ENCODE measurements at places on chromosomes 11 and 22. TPM values are rescaled to one million over a fixed set of nuclear protein-coding genes. Genes with fewer than 3 reads are reported as not detected.

GRCh38 chr11:113082341-113082955 is 121.2 kb downstream of the NCAM1 start:
- H3K27ac ChIP-seq, result no peak overlapping the region
- H3K36me3 ChIP-seq, result no peaks in the 10 kb centered on the region
- DNase-seq, result no peak

- H3K36me3 ChIP-seq, result no peaks in the 10 kb centered on the region
- H3K4me3 ChIP-seq, result no peak overlapping the region
- H3K4me1 ChIP-seq, result no peaks in the 10 kb centered on the region
- H3K27me3 ChIP-seq, result peaks cover 4% of the 10 kb centered on the region
Measured at GRCh38 chr11:70637186-70637800, 239.0 kb downstream of the CTTN start.

- no peaks in the 10 kb centered on the region for H3K36me3 ChIP-seq
- no peak overlapping the region for H3K27ac ChIP-seq
- peaks cover 25% of the 10 kb centered on the region for H3K27me3 ChIP-seq
- DNase-seq, result peak; percentile 48
Measured at GRCh38 chr22:22877523-22878210, 9.9 kb upstream of the IGLL5 start.

DNA sequence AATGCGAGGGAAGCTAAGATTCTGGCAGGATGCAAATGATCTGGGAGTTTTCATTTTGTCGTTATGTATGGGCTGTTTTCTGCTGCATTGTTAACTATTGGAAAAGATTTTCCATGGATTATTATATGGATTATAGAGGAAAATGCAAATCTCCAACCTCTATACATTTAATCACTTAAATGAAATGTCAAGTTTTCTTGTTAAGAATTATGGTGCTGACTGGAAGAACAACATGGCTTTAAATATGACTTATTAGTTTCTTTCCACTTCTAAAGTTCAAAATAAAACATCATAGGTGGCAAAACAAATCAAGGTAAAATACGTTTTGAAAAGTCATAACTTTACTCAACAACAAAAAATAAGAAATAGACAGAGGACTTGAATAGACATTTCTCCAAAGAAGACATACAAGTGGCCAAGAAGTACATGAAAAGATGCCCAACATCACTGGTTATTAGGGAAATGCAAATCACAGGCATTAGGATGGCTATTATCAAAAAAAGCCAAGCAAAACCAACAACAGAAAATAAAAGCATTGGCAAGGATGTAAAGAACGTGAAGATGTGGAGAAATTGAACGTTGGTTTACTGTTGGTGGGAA is 56.2 kb upstream of the CLDN5 start:
- H3K4me1 ChIP-seq, result peaks cover 28% of the 10 kb centered on the region
- H3K27me3 ChIP-seq, result peaks cover 9% of the 10 kb centered on the region
- no peak for DNase-seq
- no peaks in the 10 kb centered on the region for H3K36me3 ChIP-seq

DNA sequence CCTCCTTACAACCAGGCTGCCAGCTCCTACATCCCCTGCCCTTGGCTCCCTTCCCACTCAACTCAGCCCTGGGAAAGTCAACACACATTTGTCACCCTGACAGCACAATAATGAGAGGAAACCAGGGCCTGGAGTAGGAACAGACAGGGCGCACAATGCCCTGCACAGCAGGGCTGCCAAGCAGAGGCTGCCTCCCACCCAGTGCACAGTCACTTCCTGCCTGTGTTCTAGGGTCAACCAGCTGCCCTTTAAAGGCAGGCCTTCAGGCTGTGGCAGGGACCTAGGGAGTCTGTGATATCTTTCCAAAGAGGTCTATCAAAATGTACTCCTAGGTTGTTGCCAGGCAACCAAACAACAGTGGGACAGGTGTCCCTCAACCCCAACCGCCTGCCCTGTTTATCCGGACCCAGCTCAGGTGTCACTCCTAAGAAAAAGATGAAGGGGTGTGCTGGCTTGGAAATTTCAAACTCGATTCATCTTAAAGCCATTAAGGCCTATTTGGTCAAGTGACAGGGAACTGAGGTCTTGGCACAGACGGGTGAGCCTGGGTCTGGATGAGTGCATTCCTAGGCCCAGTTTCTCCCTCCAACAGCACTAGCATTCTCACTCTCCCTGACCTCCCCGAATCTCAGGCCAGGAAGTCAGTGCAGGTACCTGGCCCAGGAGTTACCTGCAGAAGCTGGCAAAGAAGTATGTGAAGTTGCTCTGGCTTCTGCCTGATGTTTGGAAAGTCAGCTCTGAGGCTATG is 110.3 kb upstream of the PITPNB start:
- peaks cover 5% of the 10 kb centered on the region for H3K4me1 ChIP-seq
- no peak for DNase-seq
- H3K4me3 ChIP-seq, result no peak overlapping the region
- H3K36me3 ChIP-seq, result no peaks in the 10 kb centered on the region
- no peak overlapping the region for H3K27ac ChIP-seq

DNA sequence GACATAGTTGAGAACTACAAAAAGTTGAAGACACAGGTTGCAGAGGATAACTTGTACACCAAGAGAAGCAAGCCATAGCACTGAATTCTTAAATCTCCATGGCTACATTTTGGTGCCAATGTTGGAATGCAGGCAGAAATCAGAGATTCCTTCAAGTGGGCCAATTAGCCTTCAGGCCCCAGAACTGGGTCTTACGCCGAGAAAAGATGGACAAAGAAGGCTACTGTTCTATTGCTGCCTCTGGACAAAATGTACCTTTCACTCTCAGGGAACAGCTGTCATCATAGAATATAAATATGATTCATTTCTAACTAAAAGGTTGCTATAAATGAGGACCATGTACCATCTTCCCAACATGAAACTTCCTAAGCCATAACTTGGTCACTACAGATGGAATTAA is 13.7 kb downstream of the TMEM216 start:
- peaks cover 38% of the 10 kb centered on the region for H3K36me3 ChIP-seq
- no peak overlapping the region for H3K27ac ChIP-seq
- no peaks in the 10 kb centered on the region for H3K4me1 ChIP-seq
- no peak overlapping the region for H3K4me3 ChIP-seq
- no peak for DNase-seq

DNA sequence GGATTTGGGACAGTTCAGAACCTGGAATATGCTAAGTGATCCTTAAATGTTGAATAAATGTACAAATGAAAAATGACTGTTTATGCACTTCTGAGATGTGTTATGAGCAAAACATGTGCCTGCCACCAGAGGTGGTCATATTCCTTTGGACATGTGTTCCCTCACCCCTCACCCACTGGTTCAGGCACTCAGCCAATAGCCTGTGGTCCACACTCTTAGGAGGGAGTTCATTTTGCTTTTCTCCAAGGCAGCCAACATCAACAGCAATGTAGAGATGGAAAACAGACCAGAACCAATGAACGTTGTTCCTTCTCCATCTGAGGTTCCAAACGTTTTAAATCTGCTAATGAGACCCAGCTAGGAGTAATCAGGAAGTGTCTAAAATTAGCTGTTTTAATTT is 44.0 kb downstream of the RPUSD4 start:
- H3K36me3 ChIP-seq, result no peaks in the 10 kb centered on the region
- H3K4me3 ChIP-seq, result no peak overlapping the region
- DNase-seq, result no peak

DNA sequence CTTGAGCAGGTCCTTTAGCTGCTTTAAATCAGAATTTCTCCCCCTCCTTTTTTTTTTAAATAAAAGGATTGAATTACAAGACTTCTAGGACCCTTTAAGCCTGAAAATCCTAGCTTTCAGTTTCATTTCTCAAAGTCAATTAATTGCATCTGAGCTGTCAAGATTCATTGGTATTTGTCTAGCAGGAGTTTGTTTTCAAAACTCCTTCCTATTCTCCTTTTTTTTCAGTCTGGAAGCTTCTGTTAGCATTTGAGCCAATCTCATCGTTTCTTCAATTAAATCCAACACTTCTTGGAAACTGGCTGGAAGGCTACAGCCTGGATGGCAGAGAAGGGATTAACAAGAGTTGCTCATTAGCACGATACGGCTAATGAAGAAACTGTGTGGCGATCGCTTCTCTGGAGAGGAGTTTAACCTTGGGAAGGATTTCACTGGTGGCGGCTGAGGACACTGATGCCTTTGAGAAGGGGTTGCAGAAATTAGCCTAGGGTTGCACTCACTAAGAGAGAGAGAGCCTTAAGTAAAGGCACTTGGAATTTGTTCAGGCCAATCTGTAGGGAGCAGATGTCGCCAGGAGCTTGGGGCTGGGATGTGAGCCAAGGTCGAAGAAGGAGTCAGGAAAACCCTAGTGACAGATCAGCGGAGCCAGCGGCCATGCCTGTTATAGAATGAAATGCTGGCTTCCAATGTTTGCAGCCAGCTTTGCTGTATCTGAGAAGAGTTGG is 43.8 kb upstream of the API5 start:
- no peaks in the 10 kb centered on the region for H3K4me1 ChIP-seq
- no peak overlapping the region for H3K27ac ChIP-seq
- no peak for DNase-seq
- no peaks in the 10 kb centered on the region for H3K36me3 ChIP-seq

- no peak for DNase-seq
- H3K27me3 ChIP-seq, result no peaks in the 10 kb centered on the region
- H3K36me3 ChIP-seq, result no peaks in the 10 kb centered on the region
- no peak overlapping the region for H3K27ac ChIP-seq
- peaks cover 39% of the 10 kb centered on the region for H3K4me1 ChIP-seq
Measured at GRCh38 chr11:1530686-1531448, 41.2 kb downstream of the DUSP8 start.

DNA sequence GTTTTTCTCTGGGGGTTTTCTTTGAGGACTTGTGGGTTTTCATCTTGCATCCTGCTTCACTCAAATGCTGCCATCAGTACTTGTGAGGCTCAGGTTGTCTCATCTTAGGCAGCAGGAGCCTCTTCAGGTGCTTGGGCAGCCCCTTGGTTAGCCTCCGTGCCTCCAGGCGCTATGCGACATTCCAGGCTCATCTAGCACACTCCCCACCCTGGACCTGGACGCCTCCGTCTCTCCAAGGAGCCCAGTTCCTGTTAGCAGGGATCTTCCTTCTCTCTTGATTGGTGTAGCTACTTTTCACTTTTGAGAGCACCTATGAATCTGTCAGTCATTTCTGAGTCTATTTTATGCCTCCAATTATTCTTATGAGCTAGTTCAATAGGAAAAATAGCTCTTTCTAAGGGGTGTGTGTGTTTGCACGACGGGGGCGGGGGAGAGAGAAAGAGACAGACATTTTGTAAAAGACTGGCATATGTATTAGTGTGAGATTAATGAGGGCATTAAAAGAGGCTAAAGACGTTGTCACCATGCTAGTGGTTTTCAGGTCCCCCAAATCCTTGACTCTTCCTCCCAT is 7.8 kb downstream of the TUBA8 start:
- H3K4me3 ChIP-seq, result no peak overlapping the region
- DNase-seq, result no peak
- H3K36me3 ChIP-seq, result no peaks in the 10 kb centered on the region
- no peaks in the 10 kb centered on the region for H3K27me3 ChIP-seq
- no peak overlapping the region for H3K27ac ChIP-seq

GRCh38 chr22:33000342-33001280 is 57.6 kb downstream of the SYN3 start:
- DNase-seq, result peak; percentile 30
- no peak overlapping the region for H3K27ac ChIP-seq
- H3K4me1 ChIP-seq, result peaks cover 8% of the 10 kb centered on the region
- H3K27me3 ChIP-seq, result peaks cover 26% of the 10 kb centered on the region
- H3K4me3 ChIP-seq, result no peak overlapping the region

GRCh38 chr11:33452836-33453624 is 195.8 kb downstream of the HIPK3 start:
- peak overlapping the region; percentile 50 for H3K4me3 ChIP-seq
- peak; percentile 90 for DNase-seq
- H3K36me3 ChIP-seq, result peaks cover 6% of the 10 kb centered on the region
- peak overlapping the region; percentile 89 for H3K27ac ChIP-seq

- H3K4me3 ChIP-seq, result no peak overlapping the region
- no peaks in the 10 kb centered on the region for H3K27me3 ChIP-seq
- no peak overlapping the region for H3K27ac ChIP-seq
- H3K36me3 ChIP-seq, result 0 out of 2 replicates have a peak, but pooled peaks cover 3% of the 10 kb centered on the region
- no peak for DNase-seq
- peaks cover 9% of the 10 kb centered on the region for H3K4me1 ChIP-seq
Measured at GRCh38 chr22:20143883-20144665, 6.8 kb downstream of the CCDC188 start.

GRCh38 chr22:23562186-23562585 is 17.9 kb downstream of the IGLL1 start:
- H3K4me1 ChIP-seq, result no peaks in the 10 kb centered on the region
- H3K36me3 ChIP-seq, result no peaks in the 10 kb centered on the region
- H3K27ac ChIP-seq, result no peak overlapping the region

DNA sequence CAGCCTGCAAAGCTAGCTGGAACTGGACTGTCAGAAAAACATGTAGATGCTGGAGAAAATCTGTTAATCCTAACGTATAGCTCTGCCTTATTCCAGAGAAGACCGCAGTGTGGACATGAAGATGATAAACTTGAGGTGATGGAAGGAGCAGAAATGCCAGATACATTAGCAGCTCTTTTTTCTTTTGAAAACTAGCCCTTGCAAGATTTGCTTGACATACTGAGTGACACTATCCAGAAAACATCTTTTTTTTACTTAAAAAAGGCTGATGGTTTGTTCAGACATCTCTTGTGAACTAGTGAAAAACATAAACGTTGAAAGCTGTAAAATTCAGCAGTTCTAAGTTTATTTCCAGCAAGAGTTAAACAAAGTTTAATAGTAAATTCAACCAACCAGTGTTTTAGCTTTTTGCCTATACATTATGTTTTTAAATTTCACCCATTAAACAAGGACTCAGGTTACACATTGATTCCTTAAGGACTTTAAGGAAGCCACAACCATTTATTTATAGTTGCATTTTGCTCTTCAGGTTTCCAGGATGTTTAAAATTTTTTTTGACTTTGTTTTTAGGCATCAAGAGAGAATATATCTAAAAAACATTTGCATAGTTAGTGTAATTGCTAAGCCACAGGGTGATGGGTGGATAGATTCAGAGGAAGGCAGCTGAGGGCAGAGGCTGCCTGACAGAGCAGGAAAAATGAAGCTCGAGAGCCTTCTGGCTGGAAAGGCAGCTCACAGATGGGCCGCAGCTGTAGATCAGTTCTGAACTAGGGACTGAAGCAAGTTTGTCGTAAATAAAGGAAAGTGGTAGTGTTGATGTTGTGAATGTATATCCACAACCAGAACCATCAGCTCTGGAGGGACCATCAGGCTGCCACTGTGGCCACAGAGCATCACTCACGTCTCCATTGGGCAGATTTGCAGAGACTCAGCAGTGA is 9.5 kb downstream of the SNAP29 start:
- H3K4me1 ChIP-seq, result peaks cover 33% of the 10 kb centered on the region
- peak overlapping the region; percentile 59 for H3K27ac ChIP-seq
- no peaks in the 10 kb centered on the region for H3K27me3 ChIP-seq
- H3K4me3 ChIP-seq, result no peak overlapping the region
- no peak for DNase-seq

OR5A1 gene
- not detected for total RNA-seq

NRGN gene
- total RNA-seq, result 6.5 TPM

PHLDA2 gene
- 104 TPM for total RNA-seq

USP2 gene
- total RNA-seq, result 0.32 TPM

TRIM49 gene
- not detected for total RNA-seq

KCNJ1 gene
- total RNA-seq, result not detected

PITPNM1 gene
- 26.4 TPM for total RNA-seq

Measured in HFFc6 (cell line).